Right lung (tissue), 10 donors: ENCODE measurements at places on chromosomes 4 and X. TPM values are rescaled to one million over a fixed set of nuclear protein-coding genes. Genes with fewer than 3 reads are reported as not detected.

DNA sequence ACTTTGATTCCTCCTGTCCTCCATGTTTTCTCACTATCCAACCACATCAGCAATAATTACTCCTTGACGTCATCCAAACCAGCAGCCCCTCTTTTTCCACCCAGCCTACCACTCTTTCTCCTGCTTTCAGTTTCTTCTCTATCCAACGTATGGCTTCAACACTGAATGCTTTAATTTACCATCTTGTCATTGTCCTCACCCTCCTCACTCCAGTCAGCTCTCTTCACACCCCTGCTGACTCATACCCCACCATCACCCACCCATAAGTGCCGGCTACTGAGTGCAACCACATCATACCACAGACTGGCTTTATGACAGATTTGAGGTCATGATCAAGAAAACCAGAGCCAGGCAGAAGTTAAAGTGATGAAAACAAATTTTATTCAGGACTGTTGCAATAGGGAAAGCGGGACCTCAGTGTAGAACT is 9.8 kb upstream of the ANXA5 start:
- no peak for DNase-seq

- DNase-seq = no peak
Measured at GRCh38 chr4:62232814-62233213, 1032.7 kb downstream of the ADGRL3 start.

- no peak for DNase-seq
Measured at GRCh38 chr4:42350611-42351182, 46.6 kb upstream of the SHISA3 start.

DNA sequence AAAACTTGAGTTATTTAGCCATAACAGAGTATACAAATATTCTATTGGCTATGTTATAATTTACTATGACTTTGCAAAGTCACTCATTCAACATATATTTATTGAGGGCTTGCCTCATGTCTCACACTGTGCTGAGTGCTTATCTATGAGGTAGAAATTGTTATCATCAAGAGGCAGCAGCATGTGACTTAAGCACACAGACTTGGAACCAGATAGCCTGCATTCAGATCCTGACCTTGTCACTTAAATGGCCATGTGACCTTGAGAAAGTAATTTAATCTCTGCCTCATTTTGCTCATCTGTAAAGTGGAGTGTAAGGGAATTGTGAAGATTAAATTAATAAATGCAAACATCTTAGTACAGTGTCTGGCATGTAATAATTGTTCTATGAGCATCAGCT is 10.1 kb upstream of the EXOSC9 start:
- no peak for DNase-seq

Gene RBM47
- polyA plus RNA-seq = 26.6 TPM

Gene HAND2
- polyA plus RNA-seq = 0.25 TPM

Gene PRSS12
- polyA plus RNA-seq = 47.4 TPM
